ENCODE measurements at places on chromosomes 5 and 9.

- DNase-seq, result no peak
These were observed 10.4 kb downstream of the RGS7BP start for GRCh38 chr5:64516216-64516615.

GRCh38 chr5:62460578-62460983, 48.0 kb downstream of the IPO11 start:
- DNase-seq, result no peak

GRCh38 chr5:116520771-116521170, 53.9 kb downstream of the SEMA6A start:
- no peak for DNase-seq

- no peak for DNase-seq
These were observed 379.1 kb downstream of the KIAA0825 start for GRCh38 chr5:94239266-94239665.

- no peak for DNase-seq
These were observed 54.8 kb upstream of the RASGRF2 start for GRCh38 chr5:80905405-80905804.

DNA sequence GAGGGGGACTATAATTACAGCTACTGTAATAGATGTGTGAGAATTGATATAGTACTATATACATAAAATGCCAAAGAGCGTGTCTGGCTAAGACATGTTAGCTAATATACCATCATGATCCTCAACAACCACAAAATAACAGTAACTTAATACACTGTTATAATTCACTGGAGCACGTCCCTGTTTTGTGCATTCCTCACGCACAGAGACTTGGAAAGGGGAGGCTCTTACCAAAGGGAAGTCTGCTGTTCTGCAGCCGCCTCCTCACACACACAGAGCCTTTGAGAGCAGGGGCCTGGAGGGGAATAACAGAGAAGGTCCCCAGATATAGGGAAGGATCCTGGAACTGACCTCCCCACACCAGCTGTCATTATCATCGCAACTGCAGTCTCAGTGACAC, 97.3 kb downstream of the ANKRD18A start:
- no peak for DNase-seq

DNA sequence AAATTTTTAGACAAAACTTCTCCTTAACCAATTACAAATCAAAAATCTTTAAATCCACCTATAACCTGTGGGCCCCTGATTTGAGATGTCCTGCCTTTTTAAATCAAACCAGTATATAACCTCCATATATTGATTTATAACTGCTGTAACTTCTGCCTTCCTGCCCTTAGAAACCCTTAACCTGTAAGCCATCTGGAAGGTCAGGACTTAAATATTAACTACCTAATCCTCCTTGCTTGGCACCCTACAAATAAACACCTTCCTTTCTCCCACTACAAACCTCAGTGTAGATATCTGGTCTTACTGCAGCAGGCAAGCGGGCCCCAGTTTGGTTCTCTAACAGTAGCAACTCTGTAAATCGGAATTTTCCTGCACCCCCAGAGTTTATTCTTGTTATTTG, 83.9 kb downstream of the MTREX start:
- DNase-seq, result no peak

All from cortex of kidney (tissue), 1 donor.